Stimulated activated CD8-positive, alpha-beta memory T cell treated with anti-CD3 and anti-CD28 coated beads, Interleukin-4, amount 100 ng/mL, for 4 hours (primary cell): ENCODE measurements at places on chromosomes 11 and 22.

GRCh38 chr11:86167499-86168164 lies 76.9 kb upstream of the EED start:
- DNase-seq, result no peak

DNA sequence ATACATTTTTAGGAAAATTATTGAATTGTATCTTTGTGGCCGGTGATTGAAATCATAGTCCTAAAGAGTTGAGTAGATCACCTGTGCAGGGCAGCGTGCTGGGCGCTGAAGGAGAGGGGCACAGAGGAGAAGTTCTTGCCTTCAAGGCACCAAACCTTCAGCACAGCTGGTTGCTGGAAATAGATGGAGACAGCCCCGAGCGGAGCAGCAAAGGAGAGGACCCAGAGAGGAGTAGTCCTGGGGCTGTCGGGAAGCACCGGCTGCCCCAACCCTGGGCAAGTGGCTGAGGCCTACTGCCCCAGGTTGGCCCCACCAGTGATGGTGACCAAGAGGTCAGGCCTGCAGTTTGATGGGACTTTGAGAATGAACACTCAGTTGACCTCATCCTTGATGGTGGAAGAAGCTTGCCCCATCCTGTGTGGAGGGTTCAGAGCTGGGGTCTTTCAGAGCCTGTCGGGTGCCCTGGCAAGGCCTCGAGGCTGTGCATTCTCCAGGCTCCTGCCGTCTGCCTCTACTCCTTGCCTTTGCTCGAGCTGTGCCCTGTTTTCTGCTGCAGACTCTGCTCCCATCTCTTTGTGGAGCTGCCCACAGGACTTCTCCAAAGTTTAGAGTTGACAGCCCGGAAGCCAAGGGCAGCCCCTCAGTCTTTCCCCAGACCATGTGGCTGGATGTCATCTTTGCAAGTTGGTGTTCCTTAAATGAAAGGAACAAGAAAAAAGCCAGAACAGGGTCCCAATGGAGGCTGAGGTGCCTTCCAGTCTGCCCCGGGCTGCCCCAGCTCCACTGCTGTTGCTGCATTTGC lies 285.1 kb downstream of the TBC1D22A start:
- DNase-seq, result no peak

- no peak for DNase-seq
These were observed 247.8 kb upstream of the ZC3H12C start for GRCh38 chr11:109845437-109845836.

GRCh38 chr11:85044911-85045310 lies 582.2 kb downstream of the DLG2 start:
- no peak for DNase-seq

GRCh38 chr22:29002603-29003002 lies 59.0 kb downstream of the C22orf31 start:
- no peak for DNase-seq

- DNase-seq, result no peak
These were observed 3.4 kb upstream of the ZC3H12C start for GRCh38 chr11:110089617-110090282.

DNA sequence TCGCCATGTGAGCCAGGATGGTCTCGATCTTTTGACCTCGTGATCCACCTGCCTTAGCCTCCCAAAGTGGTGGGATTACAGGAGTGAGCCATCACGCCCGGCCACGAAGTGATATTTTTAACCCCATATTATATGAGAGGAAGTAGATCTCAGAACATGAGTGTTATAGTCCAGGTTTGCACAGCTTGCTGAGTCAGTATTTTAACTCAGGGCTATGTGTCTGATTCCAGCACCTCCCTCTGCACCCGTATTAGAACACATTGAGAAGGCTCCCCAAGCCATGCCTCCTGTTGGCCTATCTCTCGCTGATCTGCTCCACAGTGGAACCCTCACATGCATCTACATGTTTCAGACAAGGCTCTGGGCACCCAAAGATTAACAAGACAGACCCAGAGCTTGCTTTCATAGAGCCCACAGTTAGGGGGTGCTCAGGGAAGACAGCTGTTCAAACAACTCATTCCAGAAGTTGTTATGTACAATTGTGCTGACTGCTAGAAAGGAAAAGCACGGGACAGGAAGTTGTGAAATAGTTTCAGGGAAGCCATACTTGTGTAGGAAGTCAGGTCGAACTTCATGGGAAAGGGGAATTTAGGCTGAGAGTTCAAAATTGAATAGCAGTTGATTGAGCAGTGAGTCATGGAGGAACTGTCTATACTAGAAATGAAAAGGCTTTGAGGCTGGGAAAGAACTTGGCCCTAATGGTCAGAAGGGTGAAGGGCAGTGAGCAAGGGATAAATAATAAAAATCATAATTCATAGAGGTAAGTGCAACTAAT lies 49.3 kb upstream of the CLPB start:
- no peak for DNase-seq

DNA sequence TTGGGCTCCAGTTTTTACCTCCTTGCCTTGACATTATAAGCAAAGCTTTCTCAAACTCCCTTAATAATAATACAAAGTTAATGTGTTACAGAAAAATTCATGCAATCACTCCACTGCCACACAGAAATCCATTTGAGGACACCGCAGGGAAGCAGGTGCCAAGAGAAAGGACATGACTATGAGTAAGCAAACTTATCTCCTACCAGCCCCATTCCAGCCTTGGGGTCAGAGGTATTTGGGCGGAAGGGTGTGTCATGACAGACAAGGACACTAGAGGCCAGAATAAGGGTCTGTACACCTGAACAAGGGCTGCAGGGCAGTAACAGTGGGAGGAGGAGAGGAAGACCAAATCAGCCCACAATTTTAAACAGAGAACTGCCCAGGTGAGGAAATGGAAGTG lies 5.9 kb downstream of the GNG3 start:
- DNase-seq, result no peak

DNA sequence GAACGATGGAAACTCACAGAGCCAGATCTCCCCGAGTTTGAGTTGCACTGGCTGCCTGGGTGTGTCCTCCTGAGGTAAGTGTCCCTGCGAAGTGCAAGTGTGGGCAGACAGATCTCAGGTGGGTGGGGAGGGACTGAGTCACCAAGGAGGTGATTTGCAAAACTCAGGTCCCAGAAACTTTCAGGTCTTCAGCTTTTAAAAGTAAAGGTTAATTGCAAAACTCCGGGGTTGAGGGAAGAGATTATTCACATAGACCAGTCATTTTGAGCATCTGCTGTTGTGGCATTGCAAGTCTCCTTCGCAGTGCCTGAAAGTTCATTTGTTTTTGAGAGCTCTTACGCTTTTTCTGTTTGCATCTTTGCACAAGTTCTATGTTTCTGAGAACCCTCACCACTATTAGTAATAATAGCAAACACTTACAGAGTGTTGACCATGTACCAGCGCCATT lies 7.1 kb downstream of the CD44 start:
- DNase-seq, result peak; percentile 60

DNA sequence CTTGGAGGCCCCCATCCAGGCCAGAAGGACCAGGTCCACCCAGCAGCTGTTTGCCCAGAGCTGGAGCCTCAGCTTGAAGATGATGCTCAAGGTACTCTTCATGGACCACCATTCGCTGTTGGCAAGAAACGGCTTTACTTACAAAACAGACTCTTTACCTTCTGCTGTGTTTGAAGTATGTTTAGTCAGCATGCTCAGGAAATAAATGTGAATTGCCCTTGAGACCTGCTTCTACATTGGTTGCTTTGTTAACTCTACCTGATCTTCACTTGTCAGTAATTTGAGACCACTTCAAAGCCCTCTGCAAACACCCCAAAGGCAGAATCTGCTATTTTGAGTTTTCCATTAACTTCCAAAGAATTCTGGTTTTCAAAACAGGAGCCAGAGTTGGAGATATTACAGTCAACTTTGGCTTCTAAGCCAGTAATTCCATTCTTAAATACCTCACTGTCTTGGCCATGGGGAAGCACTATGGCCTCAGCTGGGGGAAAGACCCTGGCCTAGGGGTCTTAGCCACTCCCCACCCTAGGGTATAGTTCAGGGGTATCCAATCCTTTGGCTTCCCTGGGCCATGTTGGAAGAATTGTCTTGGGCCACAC lies 2.7 kb downstream of the UQCR10 start:
- no peak for DNase-seq

- DNase-seq, result no peak
These were observed 31.8 kb downstream of the YPEL1 start for GRCh38 chr22:21703684-21704316.
